ENCODE measurements at places on chromosomes 11 and 22.

DNA sequence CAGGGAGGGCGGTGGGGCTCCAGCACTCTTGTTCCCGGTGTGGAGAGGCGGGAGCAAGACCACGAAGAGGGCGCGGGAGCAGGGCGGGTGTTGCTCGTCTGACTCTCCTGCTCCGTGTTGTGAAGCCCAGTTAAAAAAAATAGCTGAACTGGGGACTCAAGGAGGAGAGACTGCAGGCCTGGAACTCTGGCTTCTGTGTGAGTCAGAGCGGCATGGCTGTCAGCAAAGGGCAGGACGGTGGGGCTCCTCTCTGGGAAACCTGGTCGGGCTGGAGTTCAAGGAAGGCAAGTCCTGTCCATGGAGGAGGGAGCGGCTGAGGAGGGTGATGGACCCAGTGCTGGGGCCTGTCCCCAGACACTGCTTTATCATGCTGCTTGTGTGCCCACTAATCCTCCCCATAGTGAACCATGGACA is 152.3 kb downstream of the FEZ1 start:
- DNase-seq = no peak

GRCh38 chr22:27627444-27627833 is 174.1 kb downstream of the MN1 start:
- DNase-seq = no peak

DNA sequence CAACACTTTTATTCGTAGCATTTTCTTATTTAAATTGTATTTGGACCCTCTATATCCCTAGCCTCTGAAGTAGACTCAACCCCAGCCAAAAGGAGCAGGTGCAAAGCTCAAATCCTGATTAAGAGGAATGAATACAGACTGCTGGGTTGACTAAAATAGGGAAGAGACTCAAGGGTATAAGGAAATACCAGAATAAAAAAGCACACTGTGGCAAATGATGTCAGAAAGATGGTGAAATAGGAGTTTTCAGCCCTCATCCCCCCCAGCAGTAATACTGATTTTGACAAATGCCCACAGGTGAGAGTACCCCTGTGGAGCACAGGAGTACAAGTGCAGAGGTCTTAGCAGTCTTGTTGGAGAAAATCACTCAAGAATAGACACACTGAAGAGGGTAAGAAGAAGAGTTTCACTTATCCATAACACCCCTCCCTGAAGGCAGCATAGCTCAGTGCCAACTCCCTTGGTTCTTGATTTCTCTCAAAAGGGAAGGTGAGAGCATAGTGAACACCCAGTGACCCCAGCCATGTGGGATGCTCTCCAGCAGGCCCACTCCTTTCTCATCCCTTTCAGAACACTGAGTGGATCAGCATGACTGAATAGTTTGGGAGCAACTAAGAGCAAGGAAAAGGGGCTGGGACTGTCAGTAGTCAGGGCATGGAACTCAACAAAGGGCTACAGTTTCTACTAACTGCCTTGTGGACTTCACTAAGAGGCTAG is 71.7 kb downstream of the TBC1D22A start:
- no peak for DNase-seq

DNA sequence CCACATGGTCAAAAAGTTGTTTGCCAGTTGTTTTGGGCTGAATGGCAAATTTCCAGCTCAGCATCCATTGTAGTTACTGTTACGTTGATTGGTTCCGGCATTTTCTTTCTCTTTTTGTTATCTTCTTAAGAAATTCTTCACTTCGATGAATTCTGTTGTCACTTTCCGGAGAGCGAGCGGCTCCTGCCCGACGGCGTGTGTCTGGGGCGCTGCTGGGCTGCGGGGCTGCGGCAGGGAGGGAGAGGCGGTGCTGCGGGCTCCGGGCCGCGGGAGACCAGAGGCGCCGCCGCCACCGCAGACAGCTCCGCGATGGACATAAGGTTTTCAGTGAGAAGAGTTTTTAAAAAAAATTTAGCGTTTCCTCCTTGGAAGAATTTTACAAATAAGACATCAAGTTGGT is 117.4 kb downstream of the RRM1 start:
- DNase-seq = no peak

GRCh38 chr11:131190446-131190845 is 180.0 kb upstream of the NTM start:
- DNase-seq = no peak

DNA sequence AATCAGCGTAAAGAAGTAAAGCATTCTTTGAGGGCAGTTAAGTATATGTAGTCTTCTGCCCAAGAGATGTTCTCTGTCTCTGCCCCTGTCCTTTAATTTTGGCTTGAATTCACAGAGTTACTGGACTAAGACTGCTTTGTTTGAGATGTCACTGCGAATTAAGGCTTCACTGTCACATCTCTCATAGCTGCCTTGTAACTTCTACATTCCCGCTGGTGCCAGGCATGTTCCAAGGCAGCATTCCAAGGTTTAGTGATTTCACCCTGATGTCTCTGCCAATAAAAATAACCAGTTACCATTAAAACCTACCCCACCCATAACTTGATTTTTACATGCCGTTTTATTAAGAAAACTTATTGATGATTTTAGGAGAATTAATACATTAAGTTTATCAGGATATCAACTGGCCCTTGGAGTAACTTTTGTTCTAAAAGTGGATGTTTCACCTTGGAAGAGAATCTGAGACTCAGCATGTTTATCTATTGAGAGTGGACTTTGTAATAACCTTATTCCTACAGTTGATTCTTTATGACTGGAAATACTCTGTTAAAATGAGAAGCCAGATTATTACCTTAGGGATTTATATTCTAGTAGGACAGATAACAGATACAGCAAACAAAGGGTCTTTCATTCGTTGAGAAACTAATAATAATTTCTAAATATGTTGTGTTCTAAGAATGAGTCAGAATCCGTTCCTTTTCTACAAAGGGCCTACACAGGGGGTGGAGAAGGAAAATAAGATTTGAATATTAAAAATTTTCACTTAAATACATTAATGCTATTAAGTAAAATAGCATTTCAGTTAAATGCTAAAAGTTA is 110.2 kb downstream of the UVRAG start:
- no peak for DNase-seq

GRCh38 chr11:18617688-18618341 is 16.3 kb downstream of the SPTY2D1 start:
- no peak for DNase-seq

GRCh38 chr22:35559354-35560005 is 18.8 kb downstream of the RASD2 start:
- DNase-seq = no peak

GRCh38 chr11:35066030-35066429 is 72.9 kb upstream of the CD44 start:
- no peak for DNase-seq

DNA sequence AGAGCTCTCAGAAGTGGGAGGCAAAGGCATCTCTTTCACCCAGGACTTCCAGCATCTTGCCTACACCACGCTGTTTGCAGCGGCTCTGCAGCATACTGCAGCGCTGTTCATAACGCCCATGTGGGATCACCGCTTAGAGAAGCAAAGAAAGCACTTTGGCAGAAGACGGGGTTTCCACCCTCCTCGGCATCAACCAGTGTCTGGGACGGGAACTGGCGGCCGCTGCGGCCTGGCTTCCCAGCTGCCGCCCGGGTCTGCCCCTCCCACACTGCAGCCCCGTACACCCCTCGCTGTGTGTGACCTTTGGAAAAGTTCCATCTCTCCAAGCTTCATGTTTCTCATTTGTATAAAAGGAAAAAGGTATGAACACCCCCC is 545 bp upstream of the TIRAP start:
- DNase-seq = peak; percentile 45

DNA sequence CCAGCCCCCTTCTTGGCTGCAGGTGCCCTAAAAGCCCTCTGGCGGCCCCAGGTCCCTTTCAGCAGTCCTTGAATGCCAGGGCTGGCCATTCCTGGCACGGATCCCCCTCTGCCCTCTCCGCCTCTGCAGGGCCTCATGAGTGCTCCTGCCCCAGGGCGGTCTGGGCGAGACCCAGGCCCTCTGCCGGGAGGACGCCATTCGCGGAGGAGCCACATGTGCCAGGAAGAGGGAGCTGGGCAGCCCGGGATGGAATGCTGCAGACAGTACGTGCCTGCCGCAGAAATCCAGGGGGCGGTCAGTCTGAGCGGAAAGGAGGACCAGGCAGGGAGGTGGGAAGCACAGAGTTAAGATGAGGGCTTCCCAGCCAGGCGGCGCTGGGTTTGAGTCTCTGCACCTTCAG is 2.8 kb downstream of the CABP7 start:
- DNase-seq = no peak

DNA sequence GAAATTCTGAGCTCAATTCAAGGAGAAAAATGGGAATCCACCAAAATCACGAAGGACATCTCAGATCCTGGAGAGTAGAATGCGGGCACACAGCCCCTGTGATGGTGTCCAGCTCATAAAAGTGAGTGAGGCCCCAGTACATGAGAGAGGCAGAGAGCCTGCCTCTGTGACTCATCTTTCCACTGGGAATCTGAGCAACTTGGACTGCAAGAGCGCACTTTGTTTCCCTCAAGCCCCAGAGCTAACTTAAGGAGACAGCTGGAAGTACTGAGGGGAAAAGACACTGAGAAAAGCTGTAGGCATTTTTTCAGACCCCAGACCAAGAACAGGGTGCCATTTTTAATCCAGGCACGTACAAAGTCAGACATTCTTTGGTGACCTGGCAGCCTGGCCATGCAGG is 273.7 kb downstream of the C11orf87 start:
- DNase-seq = no peak

DNA sequence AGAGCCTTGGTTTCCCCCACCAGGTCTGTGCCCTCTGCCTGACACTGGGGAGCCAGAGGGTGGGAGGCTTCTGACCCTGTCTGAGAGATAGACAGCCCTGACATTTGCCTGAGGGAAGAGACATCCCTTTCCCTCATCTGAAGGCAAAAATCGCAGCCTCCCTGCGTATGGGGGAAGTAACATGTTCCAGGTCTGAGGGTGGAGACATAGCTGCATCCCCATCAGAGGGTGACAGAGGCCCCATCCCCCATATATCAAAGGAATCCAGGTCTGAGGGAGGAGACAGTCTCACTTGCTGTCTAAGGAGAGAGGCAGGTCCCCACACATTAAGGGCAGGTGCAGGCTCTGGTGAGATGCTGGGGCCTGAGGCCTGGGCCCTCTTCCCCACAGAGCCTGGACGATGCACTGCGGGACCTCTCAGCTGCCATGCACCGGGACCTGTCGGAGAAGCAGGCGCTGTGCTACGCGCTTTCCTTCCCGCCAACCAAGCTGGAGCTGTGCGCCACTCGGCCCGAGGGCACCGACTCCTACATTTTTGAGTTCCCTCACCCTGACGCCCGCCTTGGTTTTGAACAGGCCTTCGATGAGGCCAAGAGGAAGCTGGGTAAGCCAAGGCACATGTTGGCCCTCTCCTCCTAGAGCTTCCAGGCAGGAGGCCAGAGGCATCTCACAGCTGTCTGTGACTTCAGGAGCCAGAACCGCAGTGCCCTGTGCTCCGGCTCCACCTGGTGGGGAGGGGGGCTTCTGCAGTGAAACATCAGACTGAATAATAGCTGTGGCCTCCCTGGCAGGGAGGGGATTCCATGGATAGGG is 16.1 kb upstream of the RELT start:
- no peak for DNase-seq

DNA sequence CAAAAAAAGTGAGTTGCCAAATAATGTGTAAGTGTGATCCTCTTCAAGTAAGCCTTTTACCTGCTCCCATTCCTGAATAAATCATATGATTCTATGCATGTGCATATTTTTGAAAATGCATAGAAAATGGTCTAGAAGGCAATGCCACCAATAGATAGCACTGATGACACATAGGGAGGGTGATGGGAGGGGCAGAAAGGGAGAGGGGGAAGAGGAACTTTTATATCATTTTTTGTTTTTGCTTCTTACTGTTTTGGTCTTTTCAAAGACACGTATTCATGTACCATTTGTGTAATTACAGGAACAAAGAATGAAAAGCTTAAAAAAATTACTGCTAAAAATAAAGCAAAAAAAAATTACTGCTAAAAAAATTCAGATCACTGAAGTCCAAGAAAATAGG is 60.8 kb downstream of the C11orf58 start:
- no peak for DNase-seq

- DNase-seq = no peak
Observed at GRCh38 chr11:46229230-46229629, 48.2 kb upstream of the CREB3L1 start.

- no peak for DNase-seq
Observed at GRCh38 chr11:64067230-64067993, 31.7 kb downstream of the FLRT1 start.

GRCh38 chr11:69515271-69516245 is 34.1 kb downstream of the LINC01488 start:
- DNase-seq = peak; percentile 5

DNA sequence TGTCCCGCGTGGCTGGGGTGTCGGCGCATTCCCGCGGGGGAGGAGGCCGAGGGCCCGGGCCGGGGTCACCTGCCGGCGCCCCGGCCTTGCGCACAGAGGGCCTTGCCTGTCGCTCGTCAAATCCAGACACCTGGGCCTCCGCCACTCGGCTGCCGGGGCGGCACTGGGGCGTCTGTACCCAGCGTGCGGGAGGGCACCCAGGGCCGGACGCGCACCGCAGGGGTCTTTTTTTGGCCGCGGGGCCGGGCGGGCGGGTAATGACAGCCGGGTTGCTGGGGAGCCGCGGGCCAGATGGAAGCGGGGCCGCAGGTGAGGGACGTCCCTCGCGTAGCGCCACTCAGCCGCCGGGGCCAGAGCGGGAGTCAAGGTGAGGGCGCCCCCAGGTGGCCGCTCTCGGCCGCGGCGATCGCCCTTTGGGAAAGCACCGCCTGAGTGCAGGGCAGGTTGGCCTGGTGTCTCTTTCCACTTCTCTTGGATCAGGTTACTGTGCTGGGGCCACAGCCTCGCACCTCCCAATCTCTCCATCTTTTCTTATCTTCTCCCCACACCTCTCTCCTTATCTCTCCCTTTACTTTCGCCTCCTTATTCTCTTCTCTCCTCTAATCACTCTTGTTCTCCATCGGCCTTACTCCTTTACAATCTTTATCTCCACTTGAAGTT is 3.5 kb downstream of the PHLDB1 start:
- DNase-seq = peak; percentile 85

All from uterus (tissue), 4 donors.